ENCODE measurements at places on chromosomes 5 and 9. TPM values are rescaled to one million over a fixed set of nuclear protein-coding genes. Genes with fewer than 3 reads are reported as not detected.

DNA sequence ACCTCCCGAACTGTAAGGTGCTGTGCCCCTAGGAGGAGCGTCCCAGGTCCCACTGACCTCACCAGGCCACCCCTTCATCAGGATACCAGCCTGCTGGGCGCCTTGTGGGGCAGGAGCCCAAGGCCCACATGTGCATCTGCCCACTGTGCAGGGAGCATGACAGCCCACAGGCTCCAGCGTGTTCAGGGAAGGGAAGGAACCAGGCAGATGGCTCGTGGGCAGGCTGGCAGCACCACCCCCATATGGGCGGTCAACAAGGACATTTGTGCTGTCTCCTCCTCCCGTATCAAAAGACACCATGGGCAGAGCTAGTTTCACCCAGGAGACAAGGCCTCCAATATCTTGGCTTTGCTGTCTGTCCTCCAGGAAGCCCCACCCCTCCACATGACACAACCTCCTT, 85.5 kb upstream of the PPP1R26 start:
- DNase-seq = no peak

- DNase-seq = peak; percentile 50
Observed at GRCh38 chr9:127162046-127162863, 39.8 kb upstream of the ANGPTL2 start.

DNA sequence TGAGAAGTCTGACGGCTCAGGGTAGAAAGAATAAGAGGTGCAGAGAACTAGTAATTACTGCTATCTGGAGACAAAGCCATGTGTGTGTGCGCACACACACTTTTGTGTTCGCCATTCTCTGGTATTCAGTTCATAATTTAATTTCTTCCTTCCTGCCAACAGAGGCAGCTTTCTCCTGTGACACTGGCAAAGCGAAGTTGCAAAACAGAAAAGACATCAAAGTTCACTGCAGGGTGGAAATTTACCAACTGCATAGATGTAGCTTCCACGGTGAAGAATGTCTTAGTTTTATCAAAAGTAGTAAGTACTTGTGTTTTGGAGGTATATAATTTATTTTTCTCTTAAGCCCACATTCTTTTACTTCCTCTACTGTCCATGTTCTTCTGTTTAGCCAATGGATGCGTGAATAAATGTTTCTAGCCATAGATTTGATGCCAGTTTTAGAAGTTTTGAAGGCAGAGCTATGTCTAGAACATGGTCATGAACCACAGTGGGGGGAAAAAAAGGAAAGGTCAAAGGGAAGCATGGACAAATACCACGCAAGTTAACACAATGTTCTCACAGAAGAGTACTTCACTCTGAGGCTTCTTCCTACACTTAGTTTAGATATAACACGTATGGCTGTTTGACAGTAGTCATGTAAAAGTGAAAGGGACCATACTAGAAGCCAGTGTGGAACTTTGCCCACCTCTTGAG, 536.5 kb upstream of the GRIA1 start:
- DNase-seq = no peak

MARCOL gene
- total RNA-seq = not detected

DNA sequence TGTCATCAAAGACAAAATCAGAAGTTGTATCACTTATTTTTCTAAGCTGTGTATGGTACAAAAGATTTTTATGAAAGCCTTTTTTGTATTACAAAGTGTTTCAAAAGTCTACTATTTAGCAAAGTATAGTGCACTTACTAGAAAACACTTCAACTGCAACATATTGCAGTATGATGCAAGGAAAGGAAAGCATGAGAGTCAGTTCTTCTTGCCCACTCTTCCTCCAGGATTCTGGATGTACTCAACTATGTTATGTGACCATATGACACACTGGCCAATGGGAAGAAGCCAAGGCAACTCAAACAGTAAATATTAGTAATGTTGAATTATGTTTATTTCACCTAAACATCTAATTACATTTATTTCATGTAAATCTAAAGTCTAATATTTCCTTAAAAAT, 49.5 kb upstream of the TYRP1 start:
- no peak for DNase-seq

- no peak for DNase-seq
Observed at GRCh38 chr5:145925803-145926202, 10.6 kb upstream of the SH3RF2 start.

DNA sequence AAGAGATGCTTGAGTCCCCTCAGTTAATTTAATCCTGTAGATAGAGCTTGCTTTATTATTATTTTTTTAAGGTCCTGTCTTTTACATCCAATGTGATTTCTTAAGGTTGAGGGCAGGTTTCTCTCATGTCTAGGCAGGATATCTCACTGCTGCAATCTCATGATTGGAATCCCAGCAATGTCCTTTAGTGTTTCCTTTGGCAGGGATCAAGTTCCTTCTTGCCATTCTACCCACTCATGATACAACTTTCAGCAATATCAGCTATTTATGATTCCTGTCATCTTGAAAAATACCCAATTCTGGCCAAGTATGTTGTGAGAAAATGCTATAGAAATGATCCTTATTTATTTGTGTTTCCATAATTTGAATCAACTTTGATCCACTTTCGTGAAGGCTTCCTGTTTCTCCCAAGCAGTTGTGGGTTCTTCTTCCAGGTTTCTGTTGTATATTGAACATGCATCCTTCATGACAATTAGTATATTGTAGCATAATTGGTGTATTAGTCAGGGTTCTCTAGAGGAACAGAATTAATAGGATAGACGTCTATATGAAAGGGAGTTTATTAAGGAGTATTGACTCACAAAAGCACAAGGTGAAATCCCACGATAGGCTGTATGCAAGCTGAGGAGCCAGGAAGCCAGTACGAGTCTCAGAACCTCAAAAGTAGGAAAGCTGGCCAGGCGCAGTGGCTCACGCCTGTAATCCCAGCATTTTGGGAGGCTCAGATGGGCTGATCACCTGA, 18.4 kb upstream of the VPS13A start:
- DNase-seq = no peak

DDX4 gene
- 0.33 TPM for total RNA-seq

NREP gene
- 8.7 TPM for total RNA-seq

DNA sequence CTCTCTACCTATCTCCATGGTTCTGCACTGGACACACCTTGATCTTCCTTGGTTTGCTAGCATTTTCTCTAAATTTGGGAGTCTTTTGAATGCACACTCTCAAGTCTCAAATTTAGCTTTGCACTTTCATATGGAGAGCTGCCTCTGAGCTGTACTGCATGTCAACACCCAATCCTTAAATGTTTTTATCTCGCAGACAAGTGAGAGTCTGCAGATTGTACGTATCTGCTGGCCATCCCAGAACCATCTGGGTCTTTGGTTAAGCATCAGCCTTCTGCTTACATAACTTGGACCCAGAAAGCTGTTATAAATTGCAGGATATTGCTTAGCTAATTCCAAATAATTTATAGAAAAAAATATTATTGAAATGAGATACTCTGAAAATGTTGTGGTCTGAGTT, 111.4 kb upstream of the GRAMD2B start:
- no peak for DNase-seq

DNA sequence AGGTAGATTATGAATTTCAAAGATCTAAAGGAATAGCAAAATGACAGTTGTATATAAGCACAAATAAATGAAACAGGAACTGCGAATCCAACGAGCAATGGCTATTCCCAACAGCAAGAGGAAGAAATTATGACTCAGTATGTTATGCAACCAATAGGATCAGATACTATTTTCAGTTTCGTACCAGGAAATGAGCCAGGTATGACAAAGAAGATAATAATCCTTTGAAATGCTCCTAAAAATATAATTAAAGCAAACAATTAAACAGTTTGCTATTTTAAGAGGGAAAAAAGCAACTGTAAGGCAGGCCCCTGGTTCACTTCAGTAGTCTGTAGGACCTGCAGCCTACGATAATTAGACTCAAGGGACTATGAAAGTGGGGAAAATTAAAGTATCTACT, 58.9 kb downstream of the AUH start:
- no peak for DNase-seq

SLC6A3 gene
- total RNA-seq = not detected

DNA sequence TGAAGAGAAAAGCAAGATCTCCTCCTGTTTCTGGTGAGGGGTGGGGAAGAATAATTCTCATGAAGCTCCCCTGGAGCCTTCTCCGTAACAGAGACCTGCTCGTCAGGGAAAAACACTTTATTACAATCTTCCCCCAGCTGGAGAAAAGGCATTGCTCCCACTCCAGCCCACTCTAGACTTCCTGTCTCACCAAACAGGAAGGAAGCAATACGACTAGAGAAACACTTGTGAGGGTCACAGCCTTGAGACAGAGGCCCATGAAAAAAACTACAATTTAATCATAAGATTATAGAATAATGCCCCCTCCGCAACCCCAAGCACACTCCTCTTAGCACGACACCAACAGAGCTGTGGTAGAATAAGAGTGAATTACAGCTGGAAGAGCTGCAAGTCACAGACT, 197.2 kb upstream of the S1PR3 start:
- DNase-seq = no peak

DNA sequence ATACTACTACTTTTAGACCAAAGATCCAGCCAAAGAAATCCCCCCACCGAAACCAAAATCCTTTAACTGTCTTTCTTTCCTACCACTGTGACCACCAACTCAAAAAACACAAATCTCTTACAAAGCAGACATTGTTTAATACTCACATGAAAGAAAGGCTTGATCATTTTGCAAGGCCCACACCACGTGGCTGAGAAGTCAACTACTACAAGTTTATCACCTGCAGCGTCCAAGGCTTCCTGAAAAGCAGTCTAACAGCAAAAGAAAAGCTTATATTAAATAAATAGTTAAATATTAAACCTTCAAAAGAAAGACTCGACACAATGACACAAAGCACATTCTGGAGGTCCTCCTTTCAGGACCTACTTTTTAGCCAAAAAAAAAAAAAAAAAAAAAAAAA, 5.1 kb downstream of the TXN start:
- DNase-seq = no peak

ZSWIM6 gene
- total RNA-seq = 13.0 TPM

DNA sequence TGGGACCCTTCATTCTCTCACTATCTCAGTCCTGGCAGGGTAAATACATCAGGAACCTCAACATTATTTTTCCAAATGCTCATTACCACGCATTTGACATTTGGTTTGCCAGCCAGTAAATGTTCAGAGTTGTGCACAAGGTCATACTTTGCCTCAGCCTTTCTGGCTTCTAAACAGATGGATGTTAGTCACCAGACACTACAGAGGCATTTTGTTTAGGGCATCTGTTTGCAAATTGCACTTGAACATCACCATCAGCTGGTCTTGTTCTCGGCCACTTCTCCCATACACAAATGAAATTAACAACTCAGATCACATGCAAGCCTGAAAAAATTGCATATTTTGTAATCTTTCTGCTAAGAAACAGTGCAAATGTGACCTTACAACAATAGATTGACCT, 75.0 kb upstream of the SLC1A1 start:
- no peak for DNase-seq

OTP gene
- not detected for total RNA-seq

DNA sequence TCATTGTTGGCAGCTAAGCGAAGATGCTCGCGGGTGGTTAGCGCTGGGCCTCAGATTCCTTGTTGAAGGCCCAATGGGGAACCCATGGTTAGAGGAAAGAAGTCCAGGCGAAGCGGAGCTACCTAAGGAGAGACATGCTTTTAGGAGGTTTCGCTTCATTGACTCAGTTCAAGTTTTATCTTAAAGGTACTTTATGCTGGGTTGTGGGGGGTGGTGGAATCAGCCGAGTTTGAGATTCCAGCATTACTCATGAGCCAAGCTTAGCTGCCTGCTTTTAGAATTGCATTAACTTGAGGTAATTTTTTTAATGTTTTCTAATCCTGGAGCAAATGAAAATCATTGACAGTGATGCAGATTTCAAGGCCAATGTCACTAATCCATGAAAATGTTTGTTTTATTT, 16.1 kb downstream of the MEGF10 start:
- no peak for DNase-seq

PCDHB4 gene
- total RNA-seq = 5.3 TPM

- no peak for DNase-seq
Observed at GRCh38 chr9:12464910-12465512, 228.2 kb upstream of the TYRP1 start.

Measured in sigmoid colon (tissue), 7 donors.